ENCODE measurements at places on chromosomes 1 and 21. TPM values are rescaled to one million over a fixed set of nuclear protein-coding genes. Genes with fewer than 3 reads are reported as not detected.

Gene PTPN22
- 0.63 TPM for total RNA-seq

Gene NBPF9
- total RNA-seq: 15.8 TPM

Gene TIPRL
- total RNA-seq: 42.3 TPM

Gene TRIM17
- total RNA-seq: not detected

Gene GBP3
- total RNA-seq: 23.9 TPM

Gene RBM11
- not detected for total RNA-seq

Gene GPR153
- total RNA-seq: 2.5 TPM

Gene MEGF6
- 49.2 TPM for total RNA-seq

Gene RCAN3
- 3.1 TPM for total RNA-seq

Gene LRIF1
- total RNA-seq: 15.4 TPM

All from pulmonary artery endothelial cell (primary cell).